NK-92 treated with Interleukin-12 subunit alpha and Interleukin-12 subunit beta, amount 100 ng/mL, for 24 hours (cell line): ENCODE measurements at places on chromosomes 6 and 20.

DNA sequence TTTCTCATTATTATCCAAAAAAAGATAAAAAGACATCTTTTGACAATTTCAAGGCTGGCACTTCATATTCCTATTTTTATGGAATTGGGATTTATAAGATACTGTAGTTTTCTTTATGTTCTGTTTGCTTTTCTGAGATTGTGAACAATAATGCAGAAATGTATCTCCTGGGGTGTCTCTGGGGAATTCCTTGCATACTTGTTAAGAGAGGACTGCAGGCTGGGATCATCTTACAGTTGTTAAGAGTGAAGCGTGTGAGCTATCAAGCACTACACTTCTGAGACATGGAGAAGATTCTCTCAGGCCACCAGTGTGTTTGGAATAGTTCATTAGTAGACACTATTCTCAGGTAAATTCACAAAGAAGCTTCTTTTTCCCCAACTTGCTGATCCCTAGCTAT, 963.3 kb upstream of the GJE1 start:
- DNase-seq = no peak

DNA sequence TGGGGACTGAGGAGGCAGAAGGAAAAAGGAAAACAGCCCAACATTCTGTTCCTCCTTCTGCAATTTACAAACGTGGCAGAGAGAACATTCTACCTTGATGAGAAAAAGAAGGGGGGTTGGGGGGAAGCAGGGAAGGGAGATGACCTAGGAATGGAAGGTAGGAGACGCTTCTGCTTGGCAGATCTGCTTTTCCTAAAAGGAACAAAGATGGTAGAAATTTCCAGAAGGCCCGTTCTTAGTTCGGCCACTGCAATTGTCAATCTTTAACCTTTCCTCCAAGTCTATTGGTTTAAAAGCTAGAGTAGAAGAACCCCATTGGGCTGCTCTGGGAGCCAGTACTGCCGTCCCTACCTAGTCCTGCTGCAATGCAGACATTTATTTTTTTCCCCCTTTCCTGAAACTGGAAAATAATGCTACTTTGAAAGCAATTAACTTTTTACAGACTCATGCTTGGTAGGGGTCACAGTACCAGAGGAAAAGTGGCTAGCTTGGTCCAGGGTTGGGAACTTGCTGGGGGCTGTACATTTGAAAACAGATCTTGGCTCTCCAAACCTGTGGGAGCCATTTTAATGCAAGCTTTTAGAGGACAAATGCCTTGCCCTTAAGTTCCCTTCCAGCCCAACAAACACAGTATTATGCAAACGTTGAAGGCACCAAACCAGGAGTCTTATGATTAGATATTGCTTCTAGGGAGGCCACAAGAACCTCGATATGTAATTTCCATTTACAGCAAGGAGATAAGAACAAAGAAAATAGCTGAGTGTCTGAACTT, 2.6 kb downstream of the ZMYND8 start:
- no peak for DNase-seq

DNA sequence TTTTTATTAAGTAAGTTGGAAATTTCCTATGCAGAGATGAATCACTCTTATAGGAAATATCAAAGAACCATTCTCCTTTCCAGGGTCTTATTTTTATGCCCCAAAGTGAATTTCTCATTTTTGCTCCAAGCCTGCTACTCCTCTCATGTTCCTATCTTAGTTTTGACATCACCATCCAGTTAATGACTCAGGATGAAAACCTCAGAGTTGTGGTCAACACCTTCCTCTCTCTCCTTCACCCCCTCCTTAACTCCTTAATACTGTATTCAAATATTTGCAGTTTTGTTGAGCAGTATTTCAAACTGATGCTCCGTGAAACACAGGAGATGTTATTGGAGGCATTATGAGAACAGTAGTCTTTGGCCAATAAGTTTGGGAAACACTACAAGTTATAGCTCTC, 64.1 kb downstream of the NRN1 start:
- DNase-seq = no peak

- no peak for DNase-seq
These were observed 17.9 kb downstream of the RPF2 start for GRCh38 chr6:110999634-111000270.

- no peak for DNase-seq
These were observed 44.7 kb upstream of the ESR1 start for GRCh38 chr6:151762817-151763216.

GRCh38 chr20:4726710-4727397, 5.1 kb downstream of the PRND start:
- no peak for DNase-seq

- no peak for DNase-seq
These were observed 32.5 kb downstream of the KIAA0319 start for GRCh38 chr6:24613361-24614042.

DNA sequence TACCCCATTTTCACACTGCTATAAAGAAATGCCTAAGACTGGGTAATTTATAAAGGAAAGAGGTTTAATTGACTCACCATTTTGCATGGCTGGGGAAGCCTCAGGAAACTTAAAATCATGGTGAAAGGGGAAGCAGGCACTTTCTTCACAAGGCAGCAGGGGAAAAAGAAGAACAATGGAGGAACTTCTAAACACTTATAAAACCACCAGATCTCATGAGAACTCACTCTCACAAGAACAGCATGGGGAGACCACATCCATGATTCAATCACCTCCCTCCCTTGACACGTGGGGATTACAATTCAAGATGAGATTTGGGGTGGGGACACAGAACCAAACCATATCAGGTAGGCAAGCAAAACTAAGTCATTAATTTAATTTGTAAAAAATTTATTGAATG, 343.2 kb downstream of the FRK start:
- DNase-seq = no peak

DNA sequence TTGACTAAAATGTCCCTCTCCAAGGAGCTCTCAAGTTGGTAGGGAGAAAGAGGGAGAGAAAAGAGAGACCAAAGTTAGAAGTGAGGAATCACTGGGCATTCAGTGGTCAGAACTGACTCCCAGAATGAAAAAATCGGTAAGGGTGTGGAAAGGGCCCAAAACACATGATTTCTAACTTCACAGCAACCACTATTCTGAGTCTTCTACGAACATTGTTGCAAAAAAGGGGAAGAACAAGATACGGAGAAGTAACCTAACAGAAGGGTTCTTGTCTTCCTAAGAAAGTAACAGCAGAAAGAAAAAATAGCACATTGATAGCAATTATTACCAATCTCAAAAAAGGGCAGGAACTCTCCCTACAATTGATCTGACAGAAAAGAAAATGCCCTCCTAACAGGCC, 65.6 kb downstream of the ATP9A start:
- no peak for DNase-seq

DNA sequence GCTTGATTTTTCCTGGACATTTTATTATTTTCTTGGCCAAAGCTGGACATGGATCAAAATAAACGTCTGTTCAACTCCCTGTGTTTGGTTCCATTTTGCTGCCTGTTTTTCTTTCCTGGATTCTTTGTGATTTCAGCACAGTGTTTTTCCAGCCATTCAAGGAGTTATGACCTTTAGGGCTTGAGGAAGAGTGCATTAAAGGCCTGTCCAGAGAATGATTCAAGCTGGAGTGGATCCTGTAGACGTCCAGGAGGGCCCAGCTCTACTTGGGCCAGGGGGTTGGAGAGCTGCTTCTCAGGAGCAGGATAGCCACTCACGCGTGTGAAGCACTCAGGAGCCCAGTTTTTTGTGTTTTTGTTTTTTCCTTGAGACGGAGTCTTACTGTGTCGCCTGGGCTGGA, 56.5 kb upstream of the IER3 start:
- no peak for DNase-seq

GRCh38 chr6:126826166-126826714, 292.2 kb upstream of the RSPO3 start:
- DNase-seq = no peak
